GM12891 (cell line): ENCODE measurements at places on chromosomes 3 and 15.

DNA sequence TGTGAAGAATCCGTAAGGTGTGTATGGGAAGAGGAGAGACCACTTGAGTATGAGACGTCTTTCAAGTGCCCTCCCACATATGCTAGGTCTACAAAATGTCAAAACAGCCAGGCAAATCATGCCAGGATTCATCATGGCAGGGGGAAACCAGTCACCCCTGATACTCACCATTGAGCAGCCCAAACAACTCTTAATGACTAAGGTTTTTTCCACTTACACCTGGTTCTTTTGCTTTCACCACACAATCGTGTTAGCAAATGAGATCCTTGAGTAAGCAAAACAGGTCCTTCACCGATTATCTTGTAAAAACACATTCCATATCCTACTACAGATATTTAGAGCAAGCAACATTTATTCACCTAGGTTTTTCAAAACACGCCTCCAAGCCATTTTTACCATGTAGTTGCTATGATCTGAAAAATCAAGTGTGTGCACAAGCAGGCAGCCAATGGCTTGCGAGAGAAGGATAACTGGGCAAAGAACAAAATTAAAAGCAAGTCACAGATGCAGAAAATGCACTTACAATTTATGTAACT lies 177.5 kb upstream of the LPP start:
- DNase-seq = no peak

GRCh38 chr3:101171681-101172191 lies 148.6 kb downstream of the IMPG2 start:
- no peak for DNase-seq

DNA sequence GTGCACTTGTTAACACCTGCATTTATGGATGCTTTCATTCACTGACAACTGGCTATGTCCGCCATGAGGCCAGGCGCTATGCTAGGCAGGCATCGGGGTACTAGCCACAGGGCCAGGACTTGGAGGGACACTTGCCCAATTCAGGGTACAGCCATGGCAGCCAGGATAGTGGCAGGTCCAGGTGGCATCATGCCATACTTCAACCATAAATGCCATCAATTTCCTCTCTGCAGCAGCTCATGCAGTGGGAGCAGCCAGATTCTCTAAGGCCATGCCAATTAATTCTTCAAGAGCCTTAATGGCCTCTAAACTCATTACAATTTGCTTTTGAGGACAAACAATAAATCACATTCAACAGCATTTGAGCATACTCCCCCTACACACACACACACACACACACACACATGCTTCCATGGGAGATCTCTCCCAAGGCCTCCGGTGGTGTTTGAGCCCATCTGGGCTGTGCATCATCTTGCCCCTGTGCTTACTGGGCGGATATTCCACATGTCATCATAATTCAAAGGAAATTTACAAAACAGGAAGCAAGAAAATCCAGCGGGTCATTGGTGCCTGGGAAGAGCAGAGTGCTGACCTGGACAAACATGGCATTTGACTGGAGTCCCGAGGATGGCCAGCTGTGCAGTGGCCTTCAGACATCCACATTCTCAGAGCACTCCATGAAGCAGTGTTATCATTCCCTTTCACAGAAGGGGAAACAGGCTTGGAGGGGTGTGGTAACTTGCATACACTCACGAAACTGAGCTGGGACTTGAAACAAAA lies 109.1 kb downstream of the IQSEC1 start:
- DNase-seq = no peak

- no peak for DNase-seq
These were observed 598.5 kb downstream of the PDCD6IP start for GRCh38 chr3:34396956-34397355.

GRCh38 chr15:60679256-60679655 lies 200.3 kb upstream of the ICE2 start:
- DNase-seq = no peak

DNA sequence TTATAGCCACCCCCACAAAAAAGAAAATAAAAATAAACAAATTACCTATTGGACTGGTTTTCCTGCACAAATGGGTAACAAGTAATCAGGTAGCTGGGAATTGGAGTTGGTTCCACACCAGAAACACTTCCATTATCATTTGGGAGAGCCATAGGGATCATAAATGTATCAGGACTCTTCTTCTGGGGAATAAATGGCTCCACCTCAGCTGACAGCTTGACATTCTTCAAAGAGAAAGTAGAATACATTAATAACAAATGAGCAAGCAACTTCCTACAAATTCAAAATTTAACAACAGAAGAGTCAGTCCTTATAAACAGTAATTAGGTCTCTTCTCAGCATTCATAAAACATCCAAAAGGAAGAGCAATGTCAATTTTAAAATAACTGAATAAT lies 8.7 kb downstream of the SECISBP2L start:
- no peak for DNase-seq

- no peak for DNase-seq
These were observed 3.9 kb upstream of the NR2E3 start for GRCh38 chr15:71806452-71806931.

DNA sequence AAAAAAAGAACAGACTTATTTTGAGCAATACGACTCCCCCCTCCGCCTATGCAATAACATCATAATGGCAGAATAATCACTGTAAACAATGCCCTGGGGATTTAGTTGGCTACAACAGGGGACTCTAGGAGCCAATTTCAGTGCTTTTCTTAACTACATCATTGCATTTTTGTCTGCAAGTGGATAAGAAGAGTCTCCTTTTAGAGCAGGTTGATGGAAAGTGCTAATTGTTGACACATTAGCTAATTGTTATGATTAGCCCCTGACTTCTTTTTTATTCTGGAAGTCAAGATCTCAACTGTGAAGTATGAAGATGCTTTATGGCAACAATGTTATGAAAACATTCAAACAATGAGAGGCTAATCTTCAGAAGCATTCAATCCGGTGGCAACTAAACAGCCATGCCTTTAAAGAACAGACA lies 121.2 kb downstream of the MECOM start:
- DNase-seq = no peak

DNA sequence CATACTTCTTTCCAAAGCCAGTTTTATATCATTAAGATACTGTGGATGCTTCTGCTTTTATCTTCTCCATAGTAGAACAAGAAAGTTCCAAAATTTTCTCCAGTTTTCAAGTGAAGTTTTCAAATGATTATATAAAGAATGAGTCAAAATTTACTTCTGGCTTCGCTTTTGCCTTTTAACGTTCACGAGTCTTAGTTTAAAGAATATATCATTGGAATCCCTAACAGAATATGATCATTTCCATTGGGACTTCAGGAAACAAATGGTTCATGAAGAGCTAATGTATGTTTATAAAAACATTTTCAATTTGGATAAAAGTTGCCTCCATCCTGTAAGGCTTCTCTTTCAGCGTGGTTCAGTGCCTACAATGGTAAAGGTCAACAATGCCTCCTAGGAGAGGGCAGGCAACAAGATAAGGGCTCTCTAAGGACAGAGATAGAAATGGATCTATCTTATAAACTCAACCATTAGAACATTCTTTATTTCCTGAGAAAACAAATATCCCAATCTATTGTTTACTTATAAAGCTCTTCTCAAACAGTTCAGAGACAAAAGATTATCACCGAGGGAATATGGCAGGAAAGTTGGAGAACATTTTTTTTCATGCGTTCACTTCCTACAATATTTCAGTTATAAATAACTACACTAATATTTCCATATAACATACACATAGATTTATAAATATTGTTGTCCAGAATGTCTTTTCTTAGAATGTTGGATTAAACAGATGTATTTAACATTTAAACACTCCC lies 60.5 kb downstream of the FBN1 start:
- no peak for DNase-seq

DNA sequence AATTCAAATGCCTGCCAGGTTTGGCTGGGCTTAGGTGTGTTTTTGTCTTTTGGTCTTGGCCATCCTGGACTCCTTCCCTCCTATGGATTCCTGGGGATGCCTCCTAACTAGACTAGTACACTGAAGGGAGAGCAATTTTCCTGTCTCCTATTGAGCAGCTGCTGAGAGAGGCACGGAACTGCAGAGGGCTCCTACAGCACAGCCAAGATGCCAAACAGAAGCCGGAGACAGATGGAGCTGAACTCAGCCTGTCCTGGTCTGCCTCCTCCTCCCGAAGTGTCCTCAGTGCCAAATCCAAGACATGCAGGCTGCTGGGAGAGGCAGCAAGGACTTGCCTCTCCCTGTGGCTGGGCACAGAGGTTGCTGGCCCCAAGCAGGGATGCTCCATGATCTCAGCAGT lies 256.6 kb upstream of the PROK2 start:
- DNase-seq = no peak

GRCh38 chr3:71303627-71304200 lies 279.8 kb downstream of the FOXP1 start:
- DNase-seq = no peak

GRCh38 chr3:66470285-66470684 lies 30.5 kb downstream of the LRIG1 start:
- no peak for DNase-seq

- DNase-seq = no peak
These were observed 40.4 kb upstream of the ACKR4 start for GRCh38 chr3:132556508-132557159.

GRCh38 chr3:196177967-196178366 lies 33.2 kb downstream of the ZDHHC19 start:
- no peak for DNase-seq

GRCh38 chr3:139236336-139236735 lies 107.5 kb upstream of the MRPS22 start:
- DNase-seq = no peak

- DNase-seq = no peak
These were observed 192.5 kb upstream of the TSC22D2 start for GRCh38 chr3:150215616-150216015.

- no peak for DNase-seq
These were observed 14.5 kb upstream of the ISLR start for GRCh38 chr15:74158855-74159650.

DNA sequence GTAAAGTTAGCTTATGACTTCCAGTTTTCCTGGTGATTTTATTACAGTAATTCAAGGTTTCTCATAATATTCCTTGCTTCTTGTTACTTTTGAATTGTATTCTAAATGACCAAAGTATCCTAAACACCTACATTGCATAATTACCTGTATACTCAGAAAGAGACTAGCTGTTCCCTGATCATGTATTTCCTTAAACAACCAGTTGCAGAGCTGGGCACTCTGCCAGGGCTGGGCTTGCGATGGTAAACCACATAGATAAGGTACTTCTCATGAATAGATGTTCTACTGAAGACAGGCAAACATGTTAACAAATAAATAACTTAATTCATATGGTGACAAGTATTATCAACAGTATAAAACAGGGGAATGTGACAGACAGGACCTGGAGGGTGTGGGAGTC lies 142.3 kb upstream of the WNT5A start:
- no peak for DNase-seq

- no peak for DNase-seq
These were observed 453.9 kb downstream of the SQOR start for GRCh38 chr15:46088486-46089445.

GRCh38 chr3:186949281-186949982 lies 19.1 kb downstream of the ST6GAL1 start:
- DNase-seq = no peak
